ENCODE measurements at places on chromosomes 6 and 20.
A peak's percentile ranks its signal among the peaks of the same experiment; 100 is the strongest.

DNA sequence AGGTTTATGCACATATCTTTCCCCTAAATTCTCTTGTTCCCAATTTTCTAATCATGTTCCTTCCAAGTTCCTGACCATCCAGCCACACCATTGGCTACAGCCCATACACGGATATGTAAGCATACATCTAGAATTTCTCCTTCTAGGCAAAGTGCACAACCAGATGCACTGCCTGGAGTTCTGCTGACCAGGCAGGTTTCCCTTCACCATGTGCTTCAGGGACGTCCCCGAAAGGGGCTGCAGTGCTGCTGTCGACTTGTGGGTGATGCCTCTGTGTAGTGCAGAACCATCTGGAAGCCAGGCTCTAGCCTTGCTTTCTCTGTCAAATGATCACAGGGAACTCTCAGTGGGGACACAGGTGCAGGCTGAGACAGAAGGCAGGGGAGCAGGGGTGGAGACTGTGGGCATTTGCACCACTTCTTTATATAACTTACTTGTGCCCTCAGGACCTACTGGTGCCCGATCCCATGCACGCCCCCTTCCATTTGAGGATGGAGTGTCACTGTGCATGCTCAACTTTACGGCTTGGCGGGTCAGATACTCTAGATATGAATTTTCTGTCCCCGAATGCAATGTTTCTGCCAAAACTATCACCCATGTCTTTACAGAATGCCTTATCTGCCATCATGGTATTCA lies 37.5 kb upstream of the SMOC2 start:
- no peak for DNase-seq

DNA sequence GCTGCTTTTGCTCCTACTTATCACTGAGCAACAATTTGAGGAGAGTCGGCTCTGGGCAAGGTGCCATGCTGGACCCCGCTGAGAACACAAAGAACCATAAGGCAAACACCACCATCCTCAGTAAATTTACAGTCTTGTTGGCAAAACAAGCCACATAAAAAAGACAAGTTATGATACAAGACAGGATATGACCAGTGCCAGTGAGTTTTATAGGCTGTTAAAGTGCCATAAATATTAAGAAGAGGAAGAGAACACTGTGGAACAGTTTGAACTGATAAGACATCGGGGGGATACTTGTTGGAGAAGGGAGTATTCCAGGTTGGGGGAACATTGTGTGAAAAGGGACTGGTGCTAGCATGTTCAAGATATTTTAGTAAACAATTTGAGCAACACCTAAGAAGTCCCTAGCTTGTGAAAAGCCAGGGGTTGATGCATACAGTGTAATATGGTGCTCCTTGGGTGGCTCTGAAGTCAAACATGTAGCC lies 25.3 kb upstream of the RIPOR2 start:
- no peak for DNase-seq

- no peak for DNase-seq
Measured at GRCh38 chr20:3580412-3580811, 82.8 kb downstream of the GFRA4 start.

GRCh38 chr6:166467436-166468000 lies 84.8 kb upstream of the MPC1 start:
- DNase-seq = no peak

GRCh38 chr20:20489054-20489453 lies 121.2 kb downstream of the INSM1 start:
- DNase-seq = no peak

DNA sequence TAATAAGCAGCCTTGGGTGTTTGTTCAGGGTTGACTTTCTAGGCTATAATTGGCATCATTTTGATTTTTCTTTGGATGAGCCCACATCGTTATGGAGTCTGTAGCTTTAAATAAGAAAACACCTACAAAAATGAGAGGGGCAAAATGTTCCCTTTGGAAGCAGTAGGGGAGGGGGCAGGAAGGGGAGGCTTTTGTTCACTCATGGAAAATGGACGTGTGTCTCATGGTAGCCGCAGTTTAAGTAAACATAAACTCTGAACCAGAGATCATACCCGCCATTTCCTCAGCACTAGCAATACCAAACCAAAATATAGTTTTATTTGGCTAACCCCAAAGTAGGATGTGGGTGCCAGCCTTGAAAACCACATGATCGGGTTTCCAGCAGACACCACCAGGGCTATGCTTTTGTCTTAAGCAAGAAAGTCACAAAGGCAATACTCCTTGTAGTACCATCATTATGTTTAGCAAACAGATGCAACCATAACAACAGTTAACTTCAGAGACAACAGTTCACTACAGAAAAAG lies 572.5 kb upstream of the JAG1 start:
- DNase-seq = no peak

DNA sequence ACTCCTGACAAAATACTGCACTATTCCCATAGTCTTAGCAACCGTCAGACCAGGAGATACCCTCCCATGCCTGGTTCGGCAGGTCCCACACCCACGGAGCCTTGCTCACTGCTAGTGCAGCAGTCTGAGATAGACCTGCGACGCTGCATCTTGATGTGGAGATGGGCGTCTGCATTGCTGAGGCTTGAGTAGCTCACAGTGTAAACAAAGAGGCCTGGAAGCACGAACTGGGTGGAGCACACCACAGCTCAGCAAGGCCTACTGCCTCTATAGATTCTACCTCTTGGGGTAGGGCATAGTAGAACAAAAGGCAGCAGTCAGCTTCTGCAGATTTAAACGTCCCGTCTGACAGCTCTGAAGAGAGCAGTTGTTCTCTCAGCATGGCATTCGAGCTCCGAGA lies 25.4 kb downstream of the TMEM244 start:
- DNase-seq = peak; percentile 36

DNA sequence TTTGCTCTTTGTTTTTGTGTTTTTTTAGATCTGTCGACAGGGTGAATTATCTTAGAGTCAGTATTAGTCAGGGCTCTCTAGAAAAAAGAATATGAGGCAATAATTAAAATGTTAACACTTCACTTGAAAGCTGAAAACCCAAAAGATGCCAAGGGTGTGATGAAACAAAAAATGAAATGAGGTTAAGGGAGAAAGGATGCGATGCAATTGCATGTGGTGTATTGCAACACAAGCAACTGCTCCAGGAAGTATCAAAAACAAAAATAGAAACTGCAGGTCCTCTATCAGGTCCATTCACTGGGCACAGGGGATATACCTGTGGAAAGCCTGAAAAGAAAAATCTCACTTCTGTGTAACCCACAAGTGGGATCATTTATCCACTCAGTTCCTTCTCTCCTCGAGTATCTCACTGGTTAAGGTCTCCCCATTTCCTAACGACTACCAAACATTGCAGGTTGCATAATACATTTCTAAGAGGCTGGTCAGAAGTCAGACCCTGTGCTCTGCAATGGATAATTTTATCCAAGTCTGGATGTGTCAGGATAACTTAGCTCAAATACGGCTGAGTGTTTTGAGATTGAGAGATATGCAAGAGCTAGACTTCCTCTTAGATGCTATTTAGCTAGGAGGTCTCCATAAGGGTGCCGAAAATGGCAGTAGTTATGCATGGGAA lies 257.7 kb upstream of the GJE1 start:
- peak; percentile 77 for DNase-seq

DNA sequence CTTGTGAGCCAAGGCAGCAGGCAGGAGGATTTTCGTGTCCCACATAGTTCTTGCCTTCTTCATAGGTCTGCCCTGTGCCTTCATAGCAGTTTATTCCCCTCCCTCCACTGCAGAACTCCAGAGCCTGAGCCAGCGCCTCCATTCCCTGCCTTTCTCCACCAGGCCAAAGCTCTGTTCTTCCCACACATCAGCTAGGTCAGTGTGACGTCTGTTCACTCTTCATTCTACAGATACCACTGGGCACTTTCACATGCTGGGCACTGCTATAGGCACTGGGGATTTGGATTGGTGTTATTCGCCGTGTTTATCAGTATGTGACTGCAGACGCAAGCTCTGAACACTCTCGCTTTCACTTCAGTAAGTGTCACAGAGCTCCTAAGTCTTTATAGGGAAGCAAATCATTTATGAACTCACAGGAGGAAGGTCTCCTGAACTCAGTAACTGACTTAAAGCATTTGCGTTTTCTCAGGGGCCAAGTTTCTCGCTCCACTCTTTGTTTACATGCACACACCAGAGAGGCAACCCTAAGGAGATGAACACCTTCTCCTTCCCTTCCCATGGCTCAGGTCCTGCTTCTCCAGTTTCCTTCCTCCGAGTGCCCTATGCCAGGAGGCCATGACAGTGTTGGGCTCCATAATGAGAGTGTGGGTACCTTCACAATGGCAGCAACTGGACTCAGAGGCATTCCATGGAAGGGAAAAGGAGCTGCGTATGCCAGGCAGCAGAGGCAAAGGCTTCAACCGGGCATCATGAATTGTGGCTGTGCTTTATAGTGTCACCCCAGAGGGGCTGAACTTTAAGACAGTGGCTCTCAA lies 6.3 kb upstream of the APMAP start:
- DNase-seq = peak; percentile 46

- no peak for DNase-seq
Measured at GRCh38 chr20:59253779-59254319, 46.6 kb upstream of the EDN3 start.

- no peak for DNase-seq
Measured at GRCh38 chr20:14319704-14320103, 17.7 kb downstream of the FLRT3 start.
